ENCODE measurements at places on chromosomes 4 and X.
A peak's percentile ranks its signal among the peaks of the same experiment; 100 is the strongest.

- DNase-seq = no peak
Observed at GRCh38 chrX:107721318-107721717, 54.3 kb downstream of the TSC22D3 start.

- peak; percentile 16 for DNase-seq
Observed at GRCh38 chr4:138734746-138735145, 280.8 kb upstream of the NOCT start.

DNA sequence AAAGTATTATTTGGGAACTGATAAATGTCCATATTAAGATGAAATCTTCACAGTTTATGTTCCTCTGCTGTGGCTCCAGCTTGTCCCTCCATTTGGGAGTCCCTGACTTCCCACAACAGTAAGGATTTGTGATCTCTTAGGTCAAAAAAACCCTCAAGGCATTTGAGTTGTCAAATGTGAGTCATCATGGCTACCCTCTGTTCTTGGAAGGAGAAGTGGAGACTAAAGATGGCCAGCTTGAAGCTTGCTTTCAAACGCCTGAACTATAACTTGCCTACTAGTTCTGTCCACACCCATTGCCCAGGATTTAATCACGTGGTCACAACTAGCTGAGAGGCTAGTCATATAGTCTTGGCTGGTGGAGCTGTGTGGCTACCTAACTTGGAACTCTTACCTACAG, 107.8 kb downstream of the CCNG2 start:
- DNase-seq = no peak

GRCh38 chr4:7074426-7074825, 6.6 kb upstream of the GRPEL1 start:
- peak; percentile 20 for DNase-seq

DNA sequence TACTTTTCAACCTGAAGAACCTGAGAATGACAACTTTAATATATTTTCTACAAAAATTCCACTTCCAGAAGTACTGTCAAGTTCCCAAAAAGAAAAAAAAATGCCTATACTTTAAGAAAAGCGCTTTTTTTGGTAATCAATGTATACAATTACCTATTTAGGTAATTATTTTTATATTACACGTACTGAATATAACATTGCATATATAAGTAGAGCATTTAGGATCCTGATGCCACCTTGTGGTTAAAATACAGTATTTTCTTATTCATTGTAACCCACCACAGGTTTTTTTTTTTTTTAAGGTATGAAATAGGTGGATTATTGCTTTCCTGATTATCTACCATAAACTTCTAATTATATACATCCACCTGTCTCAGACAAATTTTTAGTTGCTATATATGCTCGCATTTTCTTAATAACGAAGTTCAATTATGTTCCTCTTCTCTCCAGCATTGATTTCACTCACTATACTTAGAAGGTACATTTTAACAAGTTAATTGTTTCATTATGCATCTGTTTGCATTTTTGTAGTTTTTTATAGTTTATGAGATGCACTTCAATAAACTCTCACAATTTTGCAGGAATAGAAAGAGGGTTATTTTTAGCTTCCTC, 5.2 kb downstream of the MAP9 start:
- no peak for DNase-seq

DNA sequence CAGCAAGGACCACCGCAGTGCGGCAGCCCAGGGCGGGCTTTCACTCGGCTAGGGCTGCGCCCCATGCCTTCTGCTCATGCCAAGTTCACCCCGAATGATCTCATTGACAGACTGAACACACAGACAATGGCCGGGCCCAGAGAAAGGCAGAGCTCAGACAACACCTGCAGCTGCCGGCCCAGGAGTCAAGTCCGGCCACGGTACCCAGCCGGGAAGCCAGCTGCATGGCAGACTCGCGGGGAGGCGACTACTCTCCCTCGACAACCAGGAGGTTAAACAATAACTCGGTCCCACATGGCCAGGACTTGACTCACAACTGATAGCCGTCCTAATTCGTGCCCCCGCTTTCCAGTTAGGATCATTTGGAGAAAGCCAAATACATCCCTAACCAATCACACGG, 50.4 kb downstream of the ABLIM2 start:
- no peak for DNase-seq

DNA sequence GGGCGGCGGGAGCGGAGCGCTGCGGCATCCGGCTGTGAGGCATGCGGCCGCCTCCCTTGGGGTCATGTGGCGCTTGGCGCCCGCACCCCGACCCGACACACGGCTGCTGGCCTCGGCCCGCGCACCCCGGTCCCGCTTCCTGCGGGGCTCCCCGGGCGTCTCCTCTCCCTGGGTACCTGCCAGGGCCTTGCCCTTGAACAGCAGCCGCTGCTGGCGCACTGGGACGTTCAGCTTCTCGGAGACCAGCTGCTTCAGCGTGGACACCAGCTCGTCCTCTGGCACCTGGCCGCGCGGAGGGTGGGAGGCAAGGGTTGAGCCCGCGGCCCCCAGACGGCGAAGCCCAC, 391 bp downstream of the UBL4A start:
- DNase-seq = peak; percentile 8

DNA sequence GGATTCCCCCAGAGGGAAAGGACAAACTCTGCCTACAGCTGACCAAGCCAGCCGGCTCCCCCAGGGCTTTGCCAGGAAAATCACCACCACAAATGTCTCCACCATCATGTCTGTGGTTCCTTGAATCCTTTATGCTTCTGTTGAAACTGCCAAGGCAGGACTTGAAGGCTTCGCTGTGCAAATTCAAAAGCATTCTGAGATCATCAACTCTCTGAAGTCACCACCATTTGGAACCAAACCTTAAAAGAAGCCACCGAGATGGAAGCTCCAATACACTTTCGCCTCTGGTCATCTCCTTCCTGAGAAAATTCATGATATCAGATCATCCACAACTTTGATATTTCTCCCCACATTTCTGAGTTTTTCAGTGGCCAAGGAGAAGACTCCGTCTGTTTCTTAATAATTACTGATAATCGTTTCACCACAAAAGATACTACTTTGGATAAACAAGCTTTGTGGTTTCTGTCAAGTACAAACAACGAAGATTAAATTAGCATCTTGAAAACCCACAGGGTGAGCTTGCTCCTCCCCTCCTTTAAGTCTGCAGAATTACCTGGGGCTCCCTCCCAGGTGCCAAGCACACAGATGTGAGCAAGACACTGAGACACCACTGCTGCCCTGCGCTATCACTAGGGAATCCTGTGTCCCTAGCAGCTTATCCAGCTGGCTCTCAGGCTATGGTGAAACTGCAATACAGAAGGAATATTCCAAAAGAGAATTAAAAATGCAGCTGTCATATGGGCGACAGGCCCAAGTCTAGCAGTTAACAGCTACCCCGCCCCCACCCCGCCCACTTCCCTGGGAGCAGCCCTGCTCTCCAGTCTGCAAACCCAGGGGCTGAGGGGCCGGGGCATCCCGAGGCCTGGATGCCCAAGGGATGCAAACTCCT, 125.0 kb upstream of the TBL1X start:
- DNase-seq = no peak

DNA sequence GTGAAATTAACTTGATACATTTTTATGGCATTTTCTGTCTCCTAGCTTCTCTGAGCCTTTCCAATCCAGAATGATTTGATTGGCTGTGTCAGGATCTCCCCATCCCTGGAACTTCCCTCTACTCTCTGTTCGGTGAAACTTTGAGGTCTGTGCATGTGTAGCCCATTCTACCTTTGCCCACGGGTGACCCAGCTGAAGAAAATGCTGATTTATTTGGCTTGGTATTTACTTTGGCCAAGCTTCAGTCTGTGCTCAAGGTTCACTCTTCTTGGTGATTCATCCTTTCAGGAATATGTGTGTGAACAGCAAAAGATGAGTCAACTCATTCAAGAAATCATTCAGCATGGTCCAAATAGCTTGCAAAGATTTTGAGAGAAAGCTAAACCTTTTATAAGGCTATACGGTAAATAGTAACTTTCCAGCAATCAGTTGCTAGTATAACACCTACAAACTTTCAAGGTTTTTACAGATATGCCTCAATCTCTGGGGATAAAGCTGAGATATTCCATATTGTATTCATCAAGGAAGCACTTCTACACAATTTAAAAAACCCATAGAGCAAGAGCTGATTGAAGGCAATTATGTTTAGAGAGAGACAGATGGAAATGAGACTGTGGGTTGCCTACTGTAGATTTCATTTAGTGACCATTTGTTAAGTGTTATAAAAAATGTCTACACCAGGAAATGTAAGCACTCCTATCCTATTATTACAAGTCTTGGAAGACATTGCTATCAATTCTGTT, 233.9 kb upstream of the CXXC4 start:
- peak; percentile 4 for DNase-seq

- DNase-seq = no peak
Observed at GRCh38 chr4:77917075-77917474, 54.4 kb downstream of the MRPL1 start.

DNA sequence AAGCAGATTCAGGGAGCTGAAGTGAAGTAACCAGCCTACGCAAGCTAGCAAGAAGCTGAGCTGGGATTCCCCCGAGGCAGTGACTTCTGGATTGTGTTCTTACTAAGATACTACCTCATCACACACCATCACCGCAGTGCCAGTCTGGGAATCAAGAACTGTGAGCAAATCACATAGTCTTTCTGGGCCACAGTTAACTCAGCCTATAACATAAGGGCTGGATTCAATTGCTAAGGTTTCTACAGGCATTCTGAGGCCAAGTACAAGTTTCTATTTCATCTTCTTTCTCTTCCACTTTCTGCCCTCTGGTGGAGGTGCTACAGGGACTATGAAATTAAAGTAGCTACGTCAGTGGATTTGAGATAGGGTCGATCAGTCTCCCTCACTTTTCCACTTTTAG, 1.4 kb upstream of the CORIN start:
- DNase-seq = no peak

GRCh38 chrX:149467461-149467860, 37.6 kb downstream of the IDS start:
- no peak for DNase-seq

GRCh38 chr4:187615972-187616371, 379.6 kb upstream of the ZFP42 start:
- no peak for DNase-seq

DNA sequence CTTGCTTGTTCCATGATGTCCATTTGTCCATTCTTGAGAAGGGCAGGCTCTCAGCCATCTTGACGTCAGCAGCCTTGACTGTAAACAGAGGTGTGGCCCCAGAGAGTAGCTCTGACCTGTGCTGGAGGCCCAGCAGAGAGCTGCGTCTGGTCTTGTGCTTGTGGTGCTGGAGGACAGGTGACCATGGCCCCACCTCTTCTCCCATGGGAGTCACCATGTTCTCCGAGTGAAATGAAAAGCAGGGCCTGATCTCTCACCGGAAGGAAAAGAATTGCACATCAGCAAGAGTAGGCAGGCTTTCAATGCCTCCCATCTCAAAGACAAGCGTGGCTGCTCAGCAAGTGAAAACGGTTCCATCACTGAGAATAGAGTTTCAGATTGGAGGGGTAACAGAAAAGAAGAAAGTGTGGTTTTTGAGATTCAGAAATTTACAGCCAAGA, 11.5 kb downstream of the PARM1 start:
- DNase-seq = no peak

DNA sequence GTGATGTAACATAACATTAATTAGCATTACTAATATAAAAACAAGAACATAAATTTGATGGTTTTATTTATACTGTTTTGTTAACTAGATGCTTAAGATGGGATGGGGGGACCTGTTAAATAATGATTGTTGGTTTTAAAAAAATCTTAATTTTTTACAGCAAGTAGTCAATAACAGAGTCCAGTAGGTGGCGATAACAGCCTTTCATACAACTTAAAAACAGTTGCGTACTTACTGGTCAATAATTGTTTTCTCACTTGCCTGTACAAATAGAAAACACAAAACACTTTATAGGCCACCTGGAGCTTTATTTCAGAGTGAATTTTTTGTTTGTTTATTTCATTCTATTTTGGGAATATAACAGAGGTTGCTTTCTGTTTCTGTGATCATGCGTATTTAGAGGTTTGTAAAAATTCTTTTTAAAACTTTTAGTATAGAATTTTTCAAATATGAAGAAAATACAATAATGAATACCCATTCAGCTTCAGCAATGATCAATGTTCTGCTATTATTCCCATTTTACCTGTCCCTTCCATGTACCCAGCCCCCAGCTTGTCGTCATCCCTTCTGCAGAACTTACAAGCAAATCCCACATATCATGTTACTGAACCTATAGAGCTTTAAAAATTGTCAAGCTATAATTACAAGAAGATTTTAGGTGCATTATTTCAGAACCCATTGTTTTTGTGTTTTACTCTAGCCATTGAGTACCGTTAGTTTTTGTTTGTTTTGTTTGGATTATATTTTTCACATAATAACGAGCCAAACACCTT, 97.1 kb downstream of the MRPL1 start:
- peak; percentile 46 for DNase-seq

DNA sequence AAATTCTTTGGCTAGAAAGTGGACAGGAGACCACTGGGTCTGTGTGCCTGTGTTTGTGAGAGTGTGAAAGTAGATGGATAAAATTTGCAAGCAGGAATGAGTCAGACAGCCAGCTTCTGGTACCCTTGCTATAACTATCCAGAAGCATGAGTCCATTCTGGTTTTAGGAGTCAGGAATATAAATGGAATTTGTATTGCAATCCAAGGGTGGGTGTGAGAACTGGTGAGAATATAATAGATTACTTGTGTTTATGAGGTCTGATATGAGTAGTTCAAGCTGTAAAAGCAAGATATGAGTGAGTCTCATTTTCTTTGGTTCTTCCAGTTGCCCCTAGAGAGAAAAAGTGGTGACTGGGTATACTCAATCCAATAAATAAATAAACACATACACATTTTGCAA, 212.7 kb upstream of the TAPT1 start:
- peak; percentile 41 for DNase-seq

DNA sequence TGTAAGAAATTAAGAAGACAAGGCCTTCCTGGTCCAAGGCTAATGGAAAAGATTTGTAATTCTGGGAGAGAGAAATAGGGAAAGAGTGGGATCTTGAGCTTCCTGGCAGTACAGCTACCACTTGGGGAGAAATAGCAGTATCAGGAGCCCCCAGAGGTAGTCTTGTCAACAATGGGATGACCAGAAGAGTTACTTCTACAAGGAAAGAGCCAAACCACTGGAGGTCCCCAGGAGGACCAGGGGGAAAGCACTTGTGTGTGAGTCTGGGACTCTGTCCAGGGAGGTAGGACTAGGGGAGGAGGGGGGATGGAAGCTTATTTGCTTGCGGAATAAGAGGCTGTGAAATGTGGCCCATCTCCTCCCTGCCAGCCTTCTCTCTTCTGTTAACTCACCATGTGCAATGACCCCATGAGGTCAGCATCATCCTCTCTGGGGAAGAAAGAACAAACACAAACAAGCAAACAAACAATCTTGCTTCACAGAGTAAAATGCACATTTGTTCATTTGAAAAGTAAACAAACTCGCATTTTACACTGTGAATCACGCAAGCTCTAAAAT, 160.1 kb downstream of the STK32B start:
- DNase-seq = no peak

DNA sequence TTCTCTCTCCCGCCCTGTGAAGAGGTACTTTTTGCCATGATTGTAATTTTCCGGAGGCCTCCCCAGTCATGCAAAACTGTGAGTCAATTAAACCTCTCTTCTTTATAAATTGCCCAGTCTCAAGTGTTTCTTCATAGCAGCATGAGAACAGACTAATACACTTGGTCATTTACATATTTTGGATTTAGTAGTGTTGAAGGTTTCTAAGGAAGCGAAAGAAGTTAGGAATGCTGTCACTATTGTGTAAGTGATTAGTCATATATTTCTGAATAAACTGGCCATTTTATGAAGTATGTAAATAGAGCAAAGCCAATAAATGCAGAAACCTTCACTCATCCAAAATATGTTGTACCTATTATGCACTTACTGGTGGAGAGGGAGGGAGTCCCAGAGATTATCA, 34.4 kb upstream of the GK2 start:
- no peak for DNase-seq

Measured in AG20443 (cell line).